ENCODE measurements at places on chromosomes 12 and 14.

DNA sequence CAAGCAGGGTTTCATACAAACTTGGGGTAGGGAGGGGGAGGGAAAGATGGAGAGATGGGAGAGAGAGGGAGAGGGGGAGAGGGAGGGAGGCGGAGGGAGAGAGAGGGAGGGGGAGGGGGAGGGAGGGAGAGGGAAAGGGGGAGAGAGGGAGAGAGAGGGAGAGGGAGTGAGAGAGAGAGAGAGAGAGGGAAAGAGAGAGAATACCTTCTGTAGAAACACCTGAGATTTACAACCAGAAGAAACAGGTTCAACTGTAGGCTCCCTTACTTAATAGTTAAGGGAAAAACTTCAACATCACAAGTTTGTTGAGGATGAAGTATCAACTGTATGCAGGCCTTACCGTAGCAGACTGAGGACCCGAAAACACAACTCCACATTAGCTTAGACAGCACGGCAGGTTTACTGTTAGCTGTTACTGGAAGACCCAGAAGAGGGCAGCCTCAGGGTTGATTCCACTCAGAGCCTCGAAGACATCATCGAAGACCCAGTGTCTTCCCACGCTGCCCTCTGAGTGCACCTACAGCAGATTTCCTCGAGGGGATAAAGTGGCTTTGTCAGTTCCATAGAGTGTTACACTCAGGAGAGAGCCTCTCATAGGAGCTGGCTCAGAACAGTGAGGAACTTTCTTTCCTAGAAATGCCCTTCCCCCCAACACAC, 72.4 kb downstream of the NT5DC3 start:
- no peak for DNase-seq
- H3K36me3 ChIP-seq = peaks cover 5% of the 10 kb centered on the region
- H3K4me1 ChIP-seq = no peaks in the 10 kb centered on the region
- H3K27me3 ChIP-seq = no peaks in the 10 kb centered on the region
- no peak overlapping the region for H3K4me3 ChIP-seq

DNA sequence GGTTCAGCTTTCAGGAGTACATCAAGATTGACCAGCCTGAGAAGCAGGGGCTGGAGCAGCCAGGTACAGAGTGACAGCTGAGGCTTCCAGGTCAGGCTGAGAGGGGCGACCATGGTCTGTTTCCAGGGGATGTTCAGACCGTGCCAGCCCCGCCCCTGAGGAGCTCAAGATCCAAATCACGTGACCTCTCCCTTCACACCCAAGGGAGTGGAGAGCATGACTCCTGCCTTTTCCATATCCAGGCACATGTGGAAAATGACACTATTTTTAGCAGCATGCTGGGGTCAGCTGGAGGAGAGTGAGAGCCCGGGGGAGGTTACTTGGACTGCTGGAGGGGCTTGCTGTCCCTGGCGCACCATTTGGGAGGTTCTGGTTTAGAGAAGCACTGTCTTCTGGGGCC, 92.7 kb downstream of the B4GALNT3 start:
- H3K4me3 ChIP-seq = no peak overlapping the region
- H3K4me1 ChIP-seq = no peaks in the 10 kb centered on the region
- H3K27ac ChIP-seq = no peak overlapping the region

DNA sequence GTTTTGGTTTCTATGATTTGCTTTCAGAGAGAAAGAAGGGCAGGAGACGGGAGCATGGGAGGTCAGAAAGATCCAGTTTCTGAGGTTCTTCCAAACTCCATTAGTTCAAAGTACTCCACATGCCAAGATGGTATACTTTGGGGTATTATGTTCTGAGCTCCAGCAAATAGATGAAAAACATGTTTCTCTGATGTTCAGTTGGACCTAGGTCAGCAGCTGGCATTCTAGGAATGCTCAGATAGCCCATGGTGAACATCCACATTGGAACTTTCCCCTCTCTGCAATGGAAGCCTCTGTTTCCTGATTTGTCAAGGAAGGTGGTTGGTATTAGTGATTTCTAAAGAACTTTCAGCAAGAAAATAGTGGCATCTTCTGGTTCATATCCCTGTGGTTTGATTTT, 257.5 kb downstream of the KTN1 start:
- no peak for DNase-seq
- H3K27me3 ChIP-seq = no peaks in the 10 kb centered on the region
- no peaks in the 10 kb centered on the region for H3K4me1 ChIP-seq
- H3K36me3 ChIP-seq = no peaks in the 10 kb centered on the region
- H3K27ac ChIP-seq = no peak overlapping the region

DNA sequence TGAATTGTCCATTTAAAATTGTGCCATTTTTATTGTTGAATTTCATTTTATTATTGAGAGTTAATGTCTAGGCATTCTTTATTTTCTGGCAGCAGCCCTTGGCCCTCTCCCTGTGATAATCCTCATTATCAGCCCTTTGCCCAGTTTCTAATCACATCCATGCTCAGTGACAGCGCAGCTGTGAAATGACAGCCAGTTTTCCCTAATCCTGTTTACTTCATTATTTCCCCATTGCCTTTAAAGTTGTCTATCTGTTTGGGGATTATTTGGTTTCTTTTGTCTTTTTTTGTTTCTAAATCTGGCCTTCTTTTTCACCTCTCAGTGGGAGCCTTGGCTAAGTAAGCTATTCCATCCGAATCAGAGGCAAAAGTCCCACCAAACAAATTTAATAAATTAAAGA, 476.9 kb downstream of the SLC6A15 start:
- no peak overlapping the region for H3K27ac ChIP-seq
- no peak for DNase-seq
- no peaks in the 10 kb centered on the region for H3K4me1 ChIP-seq

DNA sequence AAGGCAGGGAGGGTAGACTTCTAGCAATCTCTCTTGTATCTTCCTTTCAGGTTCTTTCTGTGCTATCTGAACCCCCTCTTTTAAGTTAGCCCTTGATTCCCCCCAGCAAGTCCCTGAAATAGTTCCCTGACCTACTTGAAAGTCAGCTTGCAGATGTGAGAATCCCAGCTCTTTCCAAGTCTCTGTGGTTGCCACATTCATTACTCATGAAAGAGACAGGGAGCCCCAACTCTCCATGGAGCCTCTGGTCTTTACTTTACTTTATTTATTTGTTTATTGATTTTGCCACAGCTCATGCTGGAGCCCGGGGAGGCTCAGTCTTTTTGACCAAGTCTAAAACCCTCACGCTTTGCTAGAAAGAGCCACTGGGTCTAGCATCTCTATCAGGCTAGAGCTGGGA, 193.6 kb upstream of the FAR2 start:
- H3K36me3 ChIP-seq = no peaks in the 10 kb centered on the region
- DNase-seq = peak; percentile 49
- H3K4me3 ChIP-seq = no peak overlapping the region
- H3K27ac ChIP-seq = no peak overlapping the region
- H3K4me1 ChIP-seq = peaks cover 2% of the 10 kb centered on the region

GRCh38 chr14:72387726-72388125, 455.5 kb downstream of the RGS6 start:
- no peaks in the 10 kb centered on the region for H3K27me3 ChIP-seq
- H3K4me1 ChIP-seq = no peaks in the 10 kb centered on the region
- no peak overlapping the region for H3K27ac ChIP-seq
- H3K36me3 ChIP-seq = no peaks in the 10 kb centered on the region
- no peak for DNase-seq

GRCh38 chr14:89658977-89659670, 242.1 kb upstream of the FOXN3 start:
- DNase-seq = no peak
- no peaks in the 10 kb centered on the region for H3K27me3 ChIP-seq
- no peak overlapping the region for H3K27ac ChIP-seq
- H3K36me3 ChIP-seq = no peaks in the 10 kb centered on the region
- H3K4me3 ChIP-seq = no peak overlapping the region

- H3K27me3 ChIP-seq = no peaks in the 10 kb centered on the region
- no peak for DNase-seq
- no peak overlapping the region for H3K27ac ChIP-seq
- H3K36me3 ChIP-seq = no peaks in the 10 kb centered on the region
- no peak overlapping the region for H3K4me3 ChIP-seq
These were observed 184.4 kb upstream of the GRIP1 start for GRCh38 chr12:66863276-66863675.

- no peak overlapping the region for H3K27ac ChIP-seq
- no peaks in the 10 kb centered on the region for H3K4me1 ChIP-seq
- H3K27me3 ChIP-seq = no peaks in the 10 kb centered on the region
- peaks cover 13% of the 10 kb centered on the region for H3K36me3 ChIP-seq
These were observed 34.4 kb downstream of the DDX51 start for GRCh38 chr12:132109741-132110140.

DNA sequence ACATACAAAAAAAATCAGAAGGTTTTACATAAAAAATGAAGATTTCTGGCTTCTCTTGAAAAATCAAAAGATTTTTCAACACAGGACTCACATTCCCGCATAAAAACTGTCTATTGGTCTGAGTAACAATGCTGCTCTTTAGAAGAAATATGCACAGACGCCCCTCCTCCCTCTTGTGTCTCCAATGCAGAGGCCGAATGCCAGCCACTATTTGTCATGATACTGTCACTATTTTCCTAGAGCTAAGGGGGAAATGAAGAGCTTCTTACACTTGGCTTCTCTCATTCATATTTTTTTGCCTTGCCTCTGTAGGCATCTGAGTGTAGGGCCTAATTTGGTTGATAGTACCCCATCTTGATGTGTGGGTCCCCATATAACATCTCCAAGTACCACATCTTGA, 98.0 kb downstream of the BBS10 start:
- no peak overlapping the region for H3K27ac ChIP-seq
- no peaks in the 10 kb centered on the region for H3K4me1 ChIP-seq
- no peaks in the 10 kb centered on the region for H3K27me3 ChIP-seq
- H3K4me3 ChIP-seq = no peak overlapping the region
- no peaks in the 10 kb centered on the region for H3K36me3 ChIP-seq
- DNase-seq = no peak

GRCh38 chr12:88951177-88951576, 370.9 kb upstream of the KITLG start:
- peaks cover 3% of the 10 kb centered on the region for H3K4me1 ChIP-seq
- no peak overlapping the region for H3K27ac ChIP-seq
- H3K4me3 ChIP-seq = no peak overlapping the region

DNA sequence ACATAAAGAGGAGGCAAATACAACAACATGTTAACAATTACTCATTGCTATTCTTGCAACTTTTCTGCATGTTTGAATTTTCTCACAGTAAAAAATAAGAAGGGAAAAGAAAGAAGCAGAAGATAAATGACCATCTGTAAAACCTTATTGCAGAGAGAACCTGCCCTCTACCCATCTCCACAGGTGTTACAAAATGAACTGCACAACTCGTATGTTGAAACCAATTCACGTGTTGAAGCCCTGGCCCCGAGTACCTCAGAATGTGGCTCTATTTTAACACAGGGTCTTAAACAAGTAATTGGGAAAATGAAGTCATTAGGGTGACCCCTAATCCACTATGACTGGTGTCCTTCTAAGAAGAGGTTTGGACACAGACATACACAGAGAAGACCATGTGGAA, 39.5 kb downstream of the FOXN3 start:
- H3K27me3 ChIP-seq = no peaks in the 10 kb centered on the region
- no peak overlapping the region for H3K4me3 ChIP-seq
- no peak overlapping the region for H3K27ac ChIP-seq
- H3K36me3 ChIP-seq = no peaks in the 10 kb centered on the region
- no peaks in the 10 kb centered on the region for H3K4me1 ChIP-seq
- DNase-seq = no peak

- no peaks in the 10 kb centered on the region for H3K4me1 ChIP-seq
- no peak overlapping the region for H3K27ac ChIP-seq
- no peaks in the 10 kb centered on the region for H3K36me3 ChIP-seq
- DNase-seq = no peak
- no peak overlapping the region for H3K4me3 ChIP-seq
These were observed 24.2 kb downstream of the SMUG1 start for GRCh38 chr12:54164387-54165145.

DNA sequence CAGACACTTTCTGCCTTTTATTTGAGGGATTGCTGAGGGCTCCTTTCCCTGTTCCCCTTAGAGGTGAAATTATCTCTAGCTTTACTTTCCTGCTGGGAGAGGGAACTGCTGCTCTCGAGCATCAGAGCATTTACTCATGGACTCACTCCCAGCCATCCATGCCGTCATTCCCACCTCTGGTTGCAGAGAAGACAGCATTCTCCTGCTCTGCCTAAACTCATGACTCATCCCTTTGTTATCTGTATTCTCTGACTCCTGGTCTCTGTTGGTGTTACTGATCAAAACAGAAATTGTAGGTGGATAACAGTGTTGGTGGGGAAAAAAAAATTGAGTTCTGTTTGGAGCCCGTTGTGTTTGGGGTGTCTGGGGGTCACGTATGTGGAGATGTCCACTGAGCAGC, 159.3 kb downstream of the TTC8 start:
- H3K27ac ChIP-seq = no peak overlapping the region
- DNase-seq = peak; percentile 67
- H3K4me1 ChIP-seq = peaks cover 5% of the 10 kb centered on the region

- H3K4me3 ChIP-seq = no peak overlapping the region
- no peak for DNase-seq
- no peaks in the 10 kb centered on the region for H3K27me3 ChIP-seq
- H3K36me3 ChIP-seq = no peaks in the 10 kb centered on the region
These were observed 56.5 kb upstream of the ETV6 start for GRCh38 chr12:11593013-11593412.

- H3K36me3 ChIP-seq = no peaks in the 10 kb centered on the region
- H3K4me3 ChIP-seq = no peak overlapping the region
- DNase-seq = no peak
- no peak overlapping the region for H3K27ac ChIP-seq
- peaks cover 11% of the 10 kb centered on the region for H3K4me1 ChIP-seq
These were observed 50.5 kb upstream of the RAP1B start for GRCh38 chr12:68559984-68560850.

DNA sequence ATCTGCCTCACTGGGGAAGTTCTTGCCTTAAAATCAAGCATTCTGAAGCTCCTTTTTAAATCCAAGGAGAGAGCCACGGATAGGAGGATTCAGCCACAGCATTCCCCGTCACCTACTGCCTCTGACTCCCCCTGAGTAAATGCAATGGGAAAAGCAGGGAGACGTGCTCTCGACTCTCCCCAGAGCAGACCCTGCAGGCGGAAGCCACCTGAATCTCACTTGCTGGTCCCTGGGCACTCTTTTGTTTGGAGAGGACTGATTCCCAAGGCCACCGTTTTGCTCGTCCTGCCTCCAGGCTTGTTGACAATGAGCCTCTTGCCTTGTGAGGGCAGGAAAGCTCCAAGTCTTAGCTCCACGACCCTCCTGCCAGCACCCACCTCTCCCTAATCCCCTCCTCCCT, 204.5 kb downstream of the SLC15A4 start:
- no peaks in the 10 kb centered on the region for H3K36me3 ChIP-seq
- no peak for DNase-seq
- H3K27ac ChIP-seq = no peak overlapping the region
- H3K27me3 ChIP-seq = no peaks in the 10 kb centered on the region

DNA sequence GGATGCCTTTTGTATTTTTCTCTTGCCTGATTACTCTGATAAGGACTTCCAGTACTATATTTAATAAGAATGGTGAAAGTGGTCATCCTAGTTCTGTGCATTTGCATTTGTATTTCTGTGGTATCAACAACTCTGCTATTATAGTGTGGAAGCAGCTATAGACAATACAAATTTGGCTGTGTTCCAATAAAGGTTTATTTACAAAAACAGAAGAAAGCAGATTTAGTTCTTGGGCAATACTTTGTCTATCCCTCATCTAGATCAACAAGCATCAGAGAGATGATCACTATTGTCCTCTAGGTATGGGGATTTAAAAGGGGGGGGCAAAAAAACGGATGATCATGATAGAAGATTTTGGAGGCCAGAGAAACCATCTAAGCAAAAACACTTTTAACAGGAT, 19.1 kb upstream of the BTG1 start:
- H3K36me3 ChIP-seq = no peaks in the 10 kb centered on the region
- no peaks in the 10 kb centered on the region for H3K27me3 ChIP-seq
- H3K27ac ChIP-seq = no peak overlapping the region
- H3K4me3 ChIP-seq = no peak overlapping the region
- H3K4me1 ChIP-seq = no peaks in the 10 kb centered on the region
